ENCODE measurements at places on chromosomes 4 and X.
A peak's percentile ranks its signal among the peaks of the same experiment; 100 is the strongest.

DNA sequence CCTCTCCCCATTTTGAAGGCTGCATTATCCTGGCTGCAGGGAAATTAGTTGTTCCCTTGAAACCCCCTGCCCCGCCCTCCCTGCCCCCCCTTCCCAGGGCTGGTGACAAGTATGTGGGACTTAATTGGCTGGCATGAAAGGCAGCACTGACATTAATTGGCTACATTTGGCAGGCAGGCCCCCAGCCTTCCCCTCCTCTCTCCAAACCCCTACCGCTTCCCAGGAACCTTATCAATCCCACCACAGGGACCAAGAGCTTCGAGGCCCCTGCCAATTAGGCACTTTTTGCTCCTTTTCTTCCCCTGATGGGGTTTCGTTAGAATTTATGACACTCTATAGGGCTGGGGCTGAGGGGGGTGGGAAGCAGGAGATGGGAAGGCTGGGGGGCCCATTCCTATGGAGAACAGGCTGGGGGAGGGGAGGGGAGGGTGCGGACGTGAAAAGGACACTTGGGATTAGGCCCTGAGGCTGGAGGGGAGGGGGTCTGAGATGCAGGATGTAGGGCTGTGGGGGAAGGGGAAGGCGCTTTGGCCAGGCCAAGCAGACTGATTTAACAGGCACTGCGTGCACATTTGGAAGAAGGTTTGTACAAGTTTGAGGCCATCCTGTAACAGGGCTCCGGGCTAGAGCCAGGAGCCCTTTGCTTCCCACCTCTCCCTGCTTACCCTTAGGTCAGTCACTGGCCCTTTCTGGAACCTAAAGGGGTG lies 52.2 kb downstream of the EFNB1 start:
- DNase-seq: no peak

GRCh38 chr4:41174444-41174843 lies 39.9 kb downstream of the APBB2 start:
- DNase-seq: no peak

DNA sequence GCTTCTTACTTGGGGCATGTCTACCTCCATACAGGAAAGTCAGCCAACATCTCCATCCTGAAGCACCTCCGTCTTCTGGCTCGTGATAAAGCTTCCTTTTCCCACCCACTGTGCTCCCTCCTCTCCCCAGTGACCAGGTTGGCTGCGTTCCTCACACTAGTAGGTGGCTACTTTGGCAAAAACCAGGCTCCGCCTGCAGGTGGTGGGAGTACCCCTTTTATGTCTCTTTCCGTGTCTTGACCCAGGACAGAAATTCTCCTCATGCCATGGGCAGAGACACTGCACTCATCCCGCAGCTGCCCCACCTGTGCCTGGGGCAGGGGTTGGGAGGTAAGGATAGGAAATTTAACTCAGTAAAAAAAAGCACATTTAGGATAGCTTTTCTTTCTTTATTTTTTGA lies 50.9 kb downstream of the ENPP6 start:
- DNase-seq: no peak

DNA sequence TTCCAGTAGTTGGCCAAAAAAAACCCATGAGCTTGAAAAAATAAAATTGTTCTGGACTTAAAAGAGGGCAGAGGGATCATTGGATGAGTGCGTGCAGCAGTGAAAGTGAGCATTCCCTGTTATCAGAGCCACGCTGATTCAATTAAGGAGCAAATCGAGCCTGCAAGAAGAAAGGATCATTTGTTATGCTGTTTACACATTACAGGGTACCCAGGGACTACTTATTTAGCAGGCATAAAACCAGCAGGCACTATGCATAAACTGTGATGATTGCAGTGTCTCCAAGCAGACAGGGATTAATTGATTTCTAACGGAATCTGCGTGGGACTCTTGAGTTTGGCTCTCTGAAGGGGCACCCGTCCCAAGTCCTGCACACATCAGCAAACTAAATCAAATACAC lies 83.5 kb downstream of the SHOX start:
- DNase-seq: no peak

- DNase-seq: no peak
These were observed 76.1 kb downstream of the SORBS2 start for GRCh38 chr4:185735866-185736400.

- DNase-seq: no peak
These were observed 110.1 kb upstream of the VEGFC start for GRCh38 chr4:176902710-176903323.

DNA sequence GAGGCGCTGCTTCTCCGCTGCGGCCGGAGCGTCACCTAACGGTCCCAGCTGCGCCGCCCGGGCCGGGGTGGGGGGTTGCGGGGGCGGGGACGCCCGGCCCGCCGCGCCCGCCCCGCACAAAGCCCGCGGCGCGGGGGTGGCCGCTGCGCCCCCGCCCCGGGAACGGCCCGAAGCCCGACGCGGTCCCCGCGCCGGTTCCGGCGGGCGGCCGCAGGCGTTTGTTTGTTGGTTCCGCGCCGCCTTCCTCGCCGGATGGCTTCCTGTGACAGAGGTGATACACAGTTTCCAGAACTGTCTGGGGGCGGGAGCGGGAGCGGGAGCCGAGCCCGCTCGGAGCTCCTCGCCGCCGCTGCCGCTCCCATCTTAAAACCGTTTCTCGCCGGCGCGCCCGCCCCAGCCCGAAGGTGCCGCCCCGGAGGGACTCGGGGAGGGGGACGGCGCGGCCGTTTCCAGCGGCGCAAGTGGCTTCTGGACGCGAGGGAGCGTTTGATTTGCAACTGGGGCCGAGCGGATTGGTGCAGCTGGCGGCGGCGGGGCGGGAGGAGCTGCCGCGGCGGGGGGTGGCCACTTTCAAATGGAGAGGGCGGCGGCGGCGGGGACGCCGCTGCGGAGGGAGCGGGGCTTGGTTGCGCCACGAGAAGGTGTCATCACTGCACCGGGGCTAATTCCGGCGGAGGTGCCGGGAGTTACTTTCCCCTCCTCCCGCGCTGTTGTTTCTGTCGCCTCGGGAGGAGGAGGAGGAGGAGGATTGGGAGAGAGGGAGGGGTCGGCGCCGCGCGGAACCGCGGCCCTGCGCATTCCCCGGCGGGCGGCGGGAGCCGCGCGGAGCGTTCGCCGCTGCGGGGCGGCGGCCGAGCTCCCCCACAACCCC lies 2.3 kb downstream of the JADE1 start:
- DNase-seq: peak; percentile 76

- no peak for DNase-seq
These were observed 84.7 kb upstream of the PCDH19 start for GRCh38 chrX:100494646-100495370.

DNA sequence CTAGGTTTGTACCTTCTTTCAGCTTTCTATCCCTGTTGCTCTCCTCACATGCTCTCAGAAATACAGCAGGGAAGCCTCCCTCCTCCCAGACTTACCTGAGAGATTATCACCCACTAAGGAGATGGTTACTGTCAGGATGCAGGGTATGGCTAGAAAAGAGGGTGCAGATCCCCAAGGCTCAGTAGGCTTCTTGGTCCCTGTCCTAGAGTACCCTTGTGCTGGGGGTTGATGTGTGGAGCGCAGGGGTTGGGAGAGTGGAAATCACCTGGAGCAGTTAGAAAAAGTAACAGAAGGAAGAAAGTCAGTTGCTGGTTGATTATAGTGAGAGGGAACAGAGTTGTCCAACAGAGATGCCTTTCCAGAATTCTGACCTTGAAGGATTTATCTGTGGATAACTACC lies 80.2 kb downstream of the CNGA2 start:
- DNase-seq: no peak

DNA sequence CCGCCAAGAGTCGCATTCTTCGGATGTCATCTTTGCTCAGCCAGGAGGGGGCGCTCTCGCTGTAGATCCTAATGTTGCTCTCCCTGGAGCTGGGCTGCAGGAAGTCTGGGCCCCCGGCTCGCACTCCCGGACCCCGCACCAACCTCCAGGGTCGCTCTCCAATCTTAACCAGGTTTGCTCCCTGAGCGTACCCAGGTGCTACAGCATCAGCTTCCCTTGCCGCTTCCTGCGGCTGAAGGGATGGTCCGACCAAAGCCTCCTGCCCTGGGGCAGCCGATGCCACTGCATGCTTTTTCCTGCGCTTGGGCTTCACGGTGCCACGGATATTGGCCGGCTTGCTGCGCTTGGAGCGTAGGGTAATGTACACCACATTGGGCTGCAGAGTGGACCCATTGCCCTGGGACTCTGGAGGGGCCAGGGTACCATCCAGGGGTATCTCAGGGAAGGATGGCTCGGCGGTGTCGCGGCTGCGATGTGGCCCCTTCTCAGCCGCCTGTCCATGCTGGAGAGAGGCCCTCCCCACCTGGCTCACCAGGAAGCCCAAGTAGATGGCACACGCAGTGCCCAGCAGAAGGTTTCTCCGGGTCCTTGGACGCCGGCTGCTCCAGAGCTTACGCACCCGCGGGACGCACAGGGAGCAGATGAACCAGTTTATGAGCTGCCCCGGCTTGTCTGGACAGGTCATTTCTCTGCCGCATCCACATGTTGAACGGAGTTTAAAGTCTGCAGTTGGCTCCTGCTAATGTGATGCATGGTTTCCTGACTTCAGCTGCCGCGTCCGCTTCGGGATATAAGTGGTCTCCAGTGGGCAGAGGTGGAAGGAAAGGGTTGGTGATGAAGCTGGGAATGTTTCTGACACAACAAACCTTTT lies 1.9 kb downstream of the GASK1B start:
- no peak for DNase-seq

GRCh38 chrX:134604701-134605311 lies 53.5 kb downstream of the PLAC1 start:
- no peak for DNase-seq

DNA sequence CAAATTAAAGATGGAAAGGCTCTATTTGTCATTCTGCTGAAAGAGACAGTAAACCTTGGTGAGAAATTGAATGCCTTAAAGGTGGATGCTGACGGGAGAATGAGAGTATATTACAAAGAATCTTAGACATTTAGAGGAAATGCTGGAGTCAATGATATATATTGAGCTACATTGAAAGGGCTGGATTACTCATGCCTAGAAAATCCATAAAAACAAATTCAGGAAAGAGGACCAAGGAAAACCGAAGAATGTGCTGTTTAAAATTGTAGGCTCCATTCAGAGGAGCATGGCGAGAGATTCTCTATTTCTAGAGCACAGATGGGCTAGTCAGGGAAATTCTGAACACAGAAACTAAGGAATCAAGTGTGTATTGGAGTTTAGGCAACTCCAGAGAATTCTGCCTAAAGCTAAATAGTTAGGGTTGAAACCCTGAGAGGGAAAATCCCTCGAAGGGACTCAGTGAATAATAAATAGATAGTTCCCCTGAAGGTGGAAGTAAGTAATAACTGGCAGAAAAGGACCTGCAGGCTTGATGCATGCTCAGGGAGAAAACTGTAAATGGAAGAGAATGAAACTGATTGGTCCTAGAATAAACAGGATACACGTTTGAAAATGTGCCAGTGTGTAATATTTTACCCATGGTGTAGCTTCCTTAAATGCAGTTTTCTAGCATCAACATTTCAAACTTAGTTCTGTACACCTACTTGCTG lies 1532.4 kb upstream of the TENM3 start:
- no peak for DNase-seq

DNA sequence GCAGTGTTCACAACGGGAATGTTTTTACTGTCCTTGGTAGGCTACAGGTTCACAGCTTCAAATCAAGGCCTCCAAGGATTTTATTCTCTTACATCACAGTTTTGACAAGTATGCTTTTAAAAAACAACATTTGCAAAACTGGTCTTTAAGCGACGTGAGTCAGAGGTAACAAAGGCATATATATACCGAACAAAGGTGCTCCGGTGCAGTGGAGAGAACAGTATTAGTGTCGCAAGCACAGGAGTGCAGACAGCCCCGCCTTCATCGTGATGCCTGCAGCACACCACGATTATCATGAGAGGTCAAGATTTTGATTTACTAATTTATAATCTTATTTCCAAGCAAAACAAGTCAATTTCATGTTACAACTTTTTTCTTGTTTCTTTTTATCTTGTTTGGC lies 90.8 kb downstream of the GATB start:
- DNase-seq: no peak

GRCh38 chr4:23001478-23001877 lies 308.7 kb downstream of the GBA3 start:
- DNase-seq: no peak

DNA sequence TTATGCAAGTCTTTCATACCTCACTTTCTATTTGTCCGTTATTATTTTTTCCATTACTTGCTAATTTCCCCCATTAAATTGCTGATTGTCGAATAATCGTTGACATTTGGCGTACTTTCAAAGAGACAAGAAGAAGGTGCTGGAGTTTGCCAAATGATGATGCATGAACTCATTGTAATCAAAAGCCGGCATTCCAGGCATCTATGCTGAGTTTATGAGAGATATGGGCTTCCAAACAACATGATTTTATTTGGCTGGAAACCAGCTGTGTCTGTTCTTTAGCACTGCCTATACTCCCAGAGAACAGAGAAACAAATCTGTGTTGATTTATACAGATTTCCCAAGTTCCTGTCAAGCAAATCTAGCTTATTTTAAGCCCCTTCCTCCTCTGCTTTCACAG lies 80.8 kb upstream of the RPS6KA3 start:
- no peak for DNase-seq

DNA sequence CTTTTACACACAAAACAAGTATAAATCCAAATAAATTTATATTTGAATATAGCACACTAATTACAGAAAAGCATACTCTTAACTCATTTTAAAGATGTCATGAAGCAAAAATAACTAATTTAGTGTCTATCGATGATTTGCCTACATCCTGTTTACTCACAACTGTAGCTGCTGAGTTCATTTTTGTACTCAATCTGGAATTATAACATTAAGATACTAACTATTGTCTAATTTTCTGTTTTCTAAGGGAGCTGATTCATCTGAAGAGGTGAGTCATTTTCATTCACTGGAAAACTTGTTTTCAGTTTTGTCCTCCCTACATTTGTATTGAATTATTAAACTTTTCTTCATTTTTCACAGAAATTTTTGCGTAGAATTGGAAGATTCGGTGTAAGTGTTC lies 3.7 kb downstream of the STATH start:
- DNase-seq: no peak

- DNase-seq: no peak
These were observed 33.2 kb downstream of the WDR1 start for GRCh38 chr4:10083331-10083771.

DNA sequence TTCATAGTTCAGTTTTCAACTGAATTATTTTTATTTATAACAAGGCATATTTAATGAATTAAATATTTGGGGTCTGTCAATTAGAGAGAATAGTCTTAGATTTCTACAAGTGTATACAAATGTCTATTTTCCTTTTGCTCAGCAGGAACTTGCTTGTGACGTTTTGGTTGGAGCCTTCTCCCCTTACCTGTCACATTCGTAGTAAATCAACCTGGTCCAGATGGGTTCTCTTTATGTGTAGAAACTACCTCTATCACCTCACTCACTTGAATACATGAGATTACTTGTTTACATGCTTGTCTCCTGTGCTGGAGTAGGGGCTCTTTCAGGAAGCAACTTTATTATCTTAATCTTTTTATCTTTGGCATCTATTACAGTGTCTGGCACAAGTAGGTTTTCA lies 938.3 kb upstream of the IGFBP7 start:
- no peak for DNase-seq

Measured in stimulated activated CD8-positive, alpha-beta memory T cell treated with anti-CD3 and anti-CD28 coated beads, Interleukin-7, amount 100 ng/mL, for 48 hours (primary cell).